Body of pancreas (tissue), 4 donors: ENCODE measurements at places on chromosomes 1 and 21. TPM values are rescaled to one million over a fixed set of nuclear protein-coding genes. Genes with fewer than 3 reads are reported as not detected.

Gene SHE
- total RNA-seq: 4.2 TPM

Gene KCNE2
- not detected for total RNA-seq

Gene NBPF10
- 0.33 TPM for total RNA-seq

Gene PALMD
- 8.0 TPM for total RNA-seq

Gene S100A7
- not detected for total RNA-seq

Gene KCNH1
- not detected for total RNA-seq

Gene ORC1
- total RNA-seq: not detected

Gene CLCA4
- total RNA-seq: not detected

Gene KIF14
- not detected for total RNA-seq

GRCh38 chr1:184629266-184629665 lies 125.4 kb downstream of the EDEM3 start:
- H3K4me1 ChIP-seq: peaks cover 12% of the 10 kb centered on the region
- DNase-seq: no peak
- no peaks in the 10 kb centered on the region for H3K27me3 ChIP-seq
- no peaks in the 10 kb centered on the region for H3K36me3 ChIP-seq
- H3K4me3 ChIP-seq: no peak overlapping the region
- peak overlapping the region; percentile 32 for H3K27ac ChIP-seq

GRCh38 chr1:32763221-32763620 lies 53.9 kb downstream of the YARS1 start:
- no peaks in the 10 kb centered on the region for H3K27me3 ChIP-seq
- H3K27ac ChIP-seq: peak overlapping the region; percentile 100
- no peak overlapping the region for H3K4me3 ChIP-seq
- no peak for DNase-seq
- H3K36me3 ChIP-seq: peaks cover 3% of the 10 kb centered on the region

GRCh38 chr1:14915356-14916054 lies 238.0 kb upstream of the TMEM51 start:
- no peaks in the 10 kb centered on the region for H3K4me1 ChIP-seq
- peak; percentile 52 for DNase-seq
- no peak overlapping the region for H3K4me3 ChIP-seq
- no peaks in the 10 kb centered on the region for H3K36me3 ChIP-seq

GRCh38 chr1:243924188-243924587 lies 74.1 kb upstream of the AKT3 start:
- no peaks in the 10 kb centered on the region for H3K4me1 ChIP-seq
- H3K27me3 ChIP-seq: no peaks in the 10 kb centered on the region
- no peak overlapping the region for H3K27ac ChIP-seq
- H3K4me3 ChIP-seq: no peak overlapping the region

GRCh38 chr1:2981388-2981787 lies 39.9 kb upstream of the ACTRT2 start:
- H3K4me3 ChIP-seq: no peak overlapping the region
- no peaks in the 10 kb centered on the region for H3K36me3 ChIP-seq
- H3K4me1 ChIP-seq: peaks cover 23% of the 10 kb centered on the region
- no peak overlapping the region for H3K27ac ChIP-seq

DNA sequence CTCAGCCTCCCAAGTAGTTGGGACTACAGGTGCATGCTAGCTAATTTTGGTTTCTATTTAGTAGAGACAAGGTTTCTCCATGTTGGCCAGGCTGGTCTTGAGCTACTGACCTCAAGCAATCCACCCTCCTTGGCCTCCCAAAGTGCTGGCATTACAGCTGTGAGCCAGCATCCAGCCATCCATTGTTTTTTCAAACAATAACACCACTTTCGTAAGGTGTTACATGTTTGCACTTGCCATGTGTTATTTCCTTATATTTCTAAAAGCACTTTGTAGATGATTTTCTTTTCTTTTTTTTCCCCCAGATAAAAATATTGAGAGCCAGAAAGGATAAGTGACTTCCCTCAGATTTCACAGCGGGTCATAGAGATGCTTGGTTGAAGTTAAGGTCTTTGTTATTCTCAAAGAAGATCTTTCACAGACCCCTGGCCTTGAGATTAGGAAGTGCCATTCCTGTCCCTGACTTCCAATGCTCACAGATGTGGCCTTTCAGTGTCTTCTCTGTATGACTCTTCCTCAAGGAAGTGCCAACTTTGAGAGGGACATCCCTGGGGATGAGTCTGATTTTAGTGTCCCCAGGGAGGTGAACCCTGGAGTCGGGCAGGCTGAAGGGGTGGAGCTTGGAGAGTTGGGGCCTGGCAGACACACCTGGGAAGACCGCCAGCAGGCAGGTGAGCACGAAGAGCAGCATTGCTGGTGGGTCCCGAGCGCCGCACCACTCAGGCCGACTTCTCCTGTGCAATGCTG lies 6.3 kb downstream of the PIGR start:
- H3K4me1 ChIP-seq: peaks cover 22% of the 10 kb centered on the region
- no peak overlapping the region for H3K4me3 ChIP-seq
- H3K27ac ChIP-seq: no peak overlapping the region

DNA sequence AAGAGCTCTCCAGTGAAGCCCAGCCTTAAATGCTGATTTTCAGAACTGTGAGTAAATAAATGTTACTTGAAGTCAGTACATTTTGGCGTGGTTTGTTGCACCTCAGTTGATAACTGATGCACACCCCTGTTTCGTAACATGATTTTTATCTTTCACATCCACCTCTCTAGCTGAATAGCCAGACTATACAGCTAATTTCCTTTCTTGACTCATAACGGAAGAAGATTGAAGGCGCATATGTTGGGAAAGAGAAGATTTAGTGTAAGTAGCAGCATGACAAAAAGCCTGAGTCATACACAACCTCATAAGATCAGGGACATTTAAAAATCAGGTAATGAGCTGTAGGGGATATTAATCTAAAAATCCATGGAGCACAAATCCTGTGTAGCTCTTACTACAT lies 716.2 kb upstream of the ZP4 start:
- H3K27me3 ChIP-seq: no peaks in the 10 kb centered on the region
- DNase-seq: no peak
- no peaks in the 10 kb centered on the region for H3K36me3 ChIP-seq
- H3K4me3 ChIP-seq: no peak overlapping the region

DNA sequence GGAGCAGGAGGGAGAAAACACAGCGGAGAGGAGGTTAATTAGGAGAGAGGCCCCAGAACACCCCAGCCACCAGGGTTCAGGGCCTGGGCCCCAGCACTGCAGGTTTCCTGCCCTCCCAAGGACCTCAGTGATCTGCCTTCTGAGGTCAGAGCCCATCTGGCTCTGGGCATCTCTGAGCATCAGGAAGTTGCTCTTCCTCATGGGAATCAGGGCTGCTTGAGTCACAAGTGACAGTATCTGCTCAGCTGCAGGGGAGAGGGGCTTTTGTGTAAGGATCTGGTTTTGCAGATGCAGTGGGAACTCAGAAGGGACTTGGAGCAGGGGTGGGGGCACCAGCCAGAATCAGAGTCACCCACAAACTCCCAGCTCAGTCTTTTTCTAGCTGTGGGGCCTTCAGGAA lies 472.1 kb downstream of the PTPRU start:
- no peaks in the 10 kb centered on the region for H3K36me3 ChIP-seq
- no peak overlapping the region for H3K27ac ChIP-seq
- no peaks in the 10 kb centered on the region for H3K4me1 ChIP-seq
- H3K27me3 ChIP-seq: no peaks in the 10 kb centered on the region
- H3K4me3 ChIP-seq: no peak overlapping the region
- no peak for DNase-seq

DNA sequence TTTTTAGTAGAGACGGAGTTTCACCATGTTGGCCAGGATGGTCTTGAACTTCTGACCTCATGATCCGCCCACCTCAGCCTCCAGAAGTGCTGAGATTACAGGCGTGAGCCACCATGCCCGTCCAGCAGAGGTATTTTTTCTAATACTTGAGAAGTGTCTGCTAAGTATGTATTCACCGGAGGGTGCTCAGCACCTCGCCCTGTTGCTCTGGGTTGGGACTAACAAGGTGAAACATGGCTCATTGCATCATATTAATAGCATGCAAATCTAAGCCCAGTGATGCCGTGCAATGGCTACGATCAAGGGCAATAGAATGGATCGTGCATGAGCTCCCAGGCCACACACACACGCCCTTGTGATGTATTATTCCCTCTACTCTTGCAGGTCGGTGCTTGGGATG lies 68.7 kb downstream of the PDE9A start:
- no peak overlapping the region for H3K27ac ChIP-seq
- H3K36me3 ChIP-seq: no peaks in the 10 kb centered on the region
- no peak overlapping the region for H3K4me3 ChIP-seq
- H3K27me3 ChIP-seq: peaks cover 4% of the 10 kb centered on the region

- no peaks in the 10 kb centered on the region for H3K27me3 ChIP-seq
- DNase-seq: peak; percentile 15
- H3K36me3 ChIP-seq: no peaks in the 10 kb centered on the region
- no peaks in the 10 kb centered on the region for H3K4me1 ChIP-seq
- no peak overlapping the region for H3K27ac ChIP-seq
Measured at GRCh38 chr1:182699393-182700350, 15.3 kb upstream of the RGS8 start.

DNA sequence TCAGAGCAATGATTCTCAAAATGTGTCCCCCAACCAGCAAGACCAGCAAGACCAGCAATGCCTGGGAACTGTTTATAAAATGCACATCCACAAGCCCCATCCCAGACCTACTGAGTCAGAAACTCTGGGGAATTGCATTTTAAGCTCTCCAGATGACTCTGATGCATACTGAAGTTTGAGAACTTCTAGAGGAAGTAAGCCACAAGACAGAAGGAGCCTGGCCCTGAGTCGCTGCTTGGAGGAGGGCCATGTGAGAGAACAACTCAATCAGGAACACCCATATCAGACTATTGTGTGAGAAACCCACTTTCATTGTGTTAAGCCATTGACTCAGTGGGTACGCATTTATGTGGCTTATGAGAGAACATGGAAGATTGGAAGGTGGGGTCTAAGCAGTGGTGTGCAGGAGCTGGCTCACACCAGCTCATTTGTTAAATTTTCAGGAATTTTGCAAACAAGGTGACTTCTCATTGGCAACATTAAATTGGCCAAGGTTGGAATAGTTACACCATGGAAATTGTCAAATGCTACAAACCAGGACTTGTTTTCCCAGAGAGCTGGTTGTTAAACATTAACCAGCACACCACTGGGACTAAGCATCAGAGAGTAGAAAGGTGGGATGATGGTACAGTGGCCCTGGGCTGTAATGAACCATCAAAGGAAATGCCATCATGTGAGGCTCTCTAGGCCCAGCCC lies 38.9 kb downstream of the ATP1A1 start:
- DNase-seq: no peak
- no peaks in the 10 kb centered on the region for H3K36me3 ChIP-seq
- H3K4me1 ChIP-seq: peaks cover 34% of the 10 kb centered on the region
- H3K27ac ChIP-seq: peak overlapping the region; percentile 71

GRCh38 chr1:175168782-175169181 lies 23.8 kb downstream of the KIAA0040 start:
- no peak overlapping the region for H3K27ac ChIP-seq
- H3K4me1 ChIP-seq: peaks cover 22% of the 10 kb centered on the region
- H3K36me3 ChIP-seq: no peaks in the 10 kb centered on the region
- no peak for DNase-seq

DNA sequence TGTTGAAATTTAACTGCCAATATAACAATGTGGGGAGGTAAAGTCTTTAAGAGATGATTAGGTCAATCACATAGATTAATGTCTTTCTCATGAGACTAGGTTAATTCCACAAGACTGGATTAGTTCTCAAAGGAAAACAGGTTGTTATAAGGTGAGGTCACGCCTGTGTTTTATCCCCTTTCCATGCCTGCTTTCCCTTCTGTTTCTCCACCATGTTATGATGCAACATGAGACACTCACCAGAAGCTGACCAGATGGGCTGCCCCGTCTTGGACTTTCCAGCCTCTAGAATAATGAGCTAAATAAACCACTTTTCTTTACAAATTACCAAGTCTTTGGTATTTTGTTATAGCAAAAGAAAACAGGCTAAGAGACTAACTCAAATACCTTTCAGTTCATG lies 70.8 kb downstream of the DDAH1 start:
- DNase-seq: no peak
- no peaks in the 10 kb centered on the region for H3K36me3 ChIP-seq
- no peak overlapping the region for H3K4me3 ChIP-seq
- peaks cover 10% of the 10 kb centered on the region for H3K4me1 ChIP-seq
- no peaks in the 10 kb centered on the region for H3K27me3 ChIP-seq
- H3K27ac ChIP-seq: no peak overlapping the region

- no peak for DNase-seq
- H3K4me1 ChIP-seq: no peaks in the 10 kb centered on the region
- H3K27me3 ChIP-seq: no peaks in the 10 kb centered on the region
Measured at GRCh38 chr21:18869104-18869503, 465.5 kb upstream of the TMPRSS15 start.

- H3K4me1 ChIP-seq: peaks cover 6% of the 10 kb centered on the region
- no peaks in the 10 kb centered on the region for H3K36me3 ChIP-seq
- no peak for DNase-seq
- H3K4me3 ChIP-seq: no peak overlapping the region
Measured at GRCh38 chr1:212591922-212592321, 16.6 kb upstream of the ATF3 start.

DNA sequence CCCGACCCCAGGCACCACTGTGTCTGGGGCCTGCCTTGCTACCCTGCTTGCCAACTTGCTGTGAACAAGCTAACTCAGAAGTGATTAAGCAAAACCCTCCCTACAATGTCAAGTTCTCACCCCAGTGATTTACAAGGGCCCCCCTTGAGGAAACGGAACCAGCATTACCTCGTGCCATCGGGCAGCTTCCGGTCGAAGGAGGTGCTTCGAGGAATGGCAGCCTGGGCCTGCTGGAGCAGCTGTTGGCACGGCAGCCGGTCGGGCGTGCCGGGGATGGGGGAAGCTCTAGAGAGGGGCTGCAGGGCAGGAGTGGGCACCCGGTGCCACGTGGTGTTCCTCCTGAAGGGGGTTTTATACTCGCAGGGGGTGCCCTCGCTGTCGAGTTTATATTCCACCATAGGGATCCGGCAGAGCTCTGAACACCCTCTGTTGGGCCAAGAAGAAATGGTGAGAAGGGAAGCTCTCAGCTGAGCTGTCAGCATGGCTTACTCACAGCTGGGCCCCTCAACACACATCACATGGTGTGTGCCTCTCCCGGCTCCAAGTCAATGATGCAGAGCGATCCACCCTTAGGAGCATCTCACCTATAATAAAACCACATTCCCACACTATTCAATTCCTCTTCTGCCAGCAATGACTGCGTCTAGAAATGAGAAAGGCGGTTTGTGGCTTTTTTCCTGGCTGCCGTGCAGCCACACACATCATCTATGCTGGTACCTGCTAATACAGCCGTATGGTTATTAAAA lies 184.4 kb downstream of the SIPA1L2 start:
- no peaks in the 10 kb centered on the region for H3K36me3 ChIP-seq
- H3K4me1 ChIP-seq: no peaks in the 10 kb centered on the region

GRCh38 chr1:151710187-151710840 lies 6.3 kb downstream of the CELF3 start:
- H3K27ac ChIP-seq: no peak overlapping the region
- no peaks in the 10 kb centered on the region for H3K36me3 ChIP-seq
- H3K4me3 ChIP-seq: no peak overlapping the region
- peak; percentile 34 for DNase-seq
- H3K4me1 ChIP-seq: no peaks in the 10 kb centered on the region
